ENCODE measurements at places on chromosomes 11 and 22.
A peak's percentile ranks its signal among the peaks of the same experiment; 100 is the strongest.

GRCh38 chr22:45976254-45977002 lies 534 bp downstream of the WNT7B start:
- DNase-seq, result no peak

DNA sequence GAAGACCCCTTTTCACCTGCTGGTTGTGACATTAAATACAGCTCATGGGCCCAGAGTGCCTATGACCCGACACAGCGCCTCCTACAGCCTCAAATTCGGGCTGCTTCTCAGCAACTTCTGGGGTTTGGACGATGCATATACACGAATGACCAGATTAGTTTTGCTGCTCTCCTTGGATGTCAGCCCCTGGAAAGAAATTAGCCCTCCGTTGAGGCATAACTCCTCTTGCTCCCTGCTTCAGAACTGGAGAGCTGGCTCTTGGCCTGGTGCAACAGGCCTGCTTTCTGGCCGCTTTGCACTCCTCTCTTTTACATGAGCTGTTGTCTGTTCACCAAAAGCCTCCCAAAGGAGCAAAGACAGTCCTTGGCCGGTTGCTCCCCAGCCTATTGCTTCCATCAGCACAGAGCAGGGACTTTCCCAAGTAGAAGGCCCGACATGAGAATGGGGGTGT lies 3.3 kb downstream of the TECTA start:
- no peak for DNase-seq

- no peak for DNase-seq
These were observed 158.5 kb downstream of the CCDC34 start for GRCh38 chr11:27204529-27204928.

DNA sequence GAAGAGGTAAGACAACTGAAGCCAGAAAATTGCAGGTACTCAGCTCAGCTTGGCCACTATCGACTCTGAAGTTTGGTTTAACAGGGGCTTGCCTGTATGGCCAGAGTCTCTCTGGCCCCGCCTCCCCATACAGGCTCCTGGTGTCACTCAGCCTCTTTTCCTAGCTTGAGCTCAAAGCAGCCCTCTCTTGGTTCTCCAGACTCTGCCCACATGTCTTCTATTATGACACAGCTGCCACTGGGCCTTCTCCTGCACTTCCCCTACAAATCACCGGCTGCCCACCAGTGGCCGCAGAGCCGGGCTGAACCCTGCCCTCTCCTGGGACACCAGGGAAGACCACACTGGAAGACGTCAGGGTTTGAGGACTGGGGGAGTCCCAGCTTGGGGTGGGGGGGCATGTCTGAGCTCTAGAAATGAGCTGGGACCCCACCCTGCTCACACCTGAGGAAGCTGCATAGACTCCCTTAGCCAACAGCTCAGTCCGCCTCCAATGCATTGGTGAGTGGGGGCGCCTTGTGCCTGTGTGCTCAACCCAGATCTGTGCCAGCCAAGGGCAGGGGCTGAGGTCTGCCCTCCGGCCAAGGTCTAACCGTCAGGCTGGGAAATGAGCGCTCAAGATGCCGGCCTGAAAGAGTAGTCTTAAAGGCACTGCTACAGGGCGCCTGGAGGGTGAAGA lies 94.4 kb upstream of the LMO1 start:
- no peak for DNase-seq

DNA sequence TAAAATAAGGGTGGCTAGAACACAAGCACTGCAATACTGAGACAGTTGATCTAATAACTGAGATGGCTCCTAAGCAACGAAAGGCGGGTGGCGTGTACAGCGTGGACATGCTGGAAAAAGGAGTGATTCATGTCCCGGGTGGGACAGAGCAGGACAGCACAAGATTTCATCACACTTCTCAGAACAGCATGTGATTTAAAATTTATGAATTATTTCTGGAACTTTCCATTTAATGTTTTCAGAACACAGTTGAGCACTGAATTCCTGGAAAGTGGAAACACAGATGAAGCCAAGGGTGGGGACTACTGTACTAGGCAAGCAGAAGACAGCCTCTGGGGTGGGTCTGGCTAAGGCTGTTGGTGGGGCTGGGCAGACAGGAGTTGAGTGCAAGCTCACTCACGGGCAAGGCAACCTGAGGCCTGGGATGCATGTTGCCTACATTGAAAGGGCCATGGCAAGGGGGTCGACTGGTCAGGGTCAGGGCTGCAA lies 165.6 kb upstream of the DDI1 start:
- no peak for DNase-seq

- DNase-seq, result no peak
These were observed 37.9 kb downstream of the DDIAS start for GRCh38 chr11:82939456-82939855.

DNA sequence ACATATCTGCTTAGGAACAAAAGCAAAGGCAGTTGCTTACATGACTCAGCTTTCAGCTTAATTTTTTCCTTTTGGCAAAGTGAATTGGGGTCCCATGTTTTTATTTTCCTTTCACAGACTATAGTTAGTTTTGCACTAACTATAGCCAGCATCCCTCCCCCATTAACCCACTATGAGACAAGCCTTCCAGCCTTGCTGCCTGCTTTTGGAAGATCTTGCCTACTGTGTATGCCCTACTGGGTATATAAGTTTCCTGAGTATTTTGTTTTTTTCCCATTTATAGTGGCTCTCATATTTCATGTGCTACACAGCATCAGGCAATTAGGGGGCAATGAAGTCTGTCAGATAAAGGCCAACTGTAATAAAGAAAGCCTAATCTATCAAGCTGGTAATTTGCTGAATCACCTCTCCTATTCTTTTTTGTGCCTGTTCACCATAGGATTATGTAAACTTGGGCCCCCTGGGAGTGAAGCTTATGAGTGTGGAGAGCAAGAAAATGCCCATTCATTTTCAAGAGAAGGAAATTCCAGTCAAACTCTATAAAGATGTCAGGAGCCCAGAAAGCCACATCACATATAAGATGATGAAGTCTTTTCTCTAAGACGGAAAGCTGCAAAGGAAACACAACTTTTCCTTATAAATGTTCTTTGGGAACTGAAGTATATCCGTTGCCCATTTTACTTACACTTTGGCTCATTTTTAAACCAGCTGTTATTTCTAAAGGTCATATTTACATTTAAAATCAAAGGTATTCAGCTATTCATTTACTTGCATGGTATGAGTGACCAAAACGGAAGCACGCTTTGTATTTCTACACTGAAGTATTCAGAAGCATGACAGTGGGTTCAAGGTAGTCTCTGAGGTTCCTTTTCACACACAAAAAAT lies 64.0 kb downstream of the CCDC83 start:
- no peak for DNase-seq

DNA sequence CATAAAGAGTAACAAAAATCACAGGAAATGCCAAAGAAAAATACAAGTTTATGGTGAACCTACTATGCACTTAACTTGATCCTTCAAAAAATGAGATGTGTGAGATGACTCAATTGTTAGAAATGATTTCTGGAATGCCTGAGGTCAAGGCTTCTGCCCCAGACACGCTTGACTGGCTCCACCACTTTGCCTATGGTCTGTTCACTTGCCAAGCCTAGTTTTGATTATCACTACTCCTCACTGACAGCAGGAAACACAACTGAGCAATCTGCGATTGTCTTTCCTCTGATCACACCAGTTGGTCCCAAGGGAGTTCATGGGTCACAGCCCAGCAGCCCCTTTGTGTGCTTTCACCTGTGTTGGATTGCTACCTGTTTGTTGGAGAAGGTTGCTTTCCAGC lies 20.6 kb upstream of the PRDM10 start:
- DNase-seq, result no peak

DNA sequence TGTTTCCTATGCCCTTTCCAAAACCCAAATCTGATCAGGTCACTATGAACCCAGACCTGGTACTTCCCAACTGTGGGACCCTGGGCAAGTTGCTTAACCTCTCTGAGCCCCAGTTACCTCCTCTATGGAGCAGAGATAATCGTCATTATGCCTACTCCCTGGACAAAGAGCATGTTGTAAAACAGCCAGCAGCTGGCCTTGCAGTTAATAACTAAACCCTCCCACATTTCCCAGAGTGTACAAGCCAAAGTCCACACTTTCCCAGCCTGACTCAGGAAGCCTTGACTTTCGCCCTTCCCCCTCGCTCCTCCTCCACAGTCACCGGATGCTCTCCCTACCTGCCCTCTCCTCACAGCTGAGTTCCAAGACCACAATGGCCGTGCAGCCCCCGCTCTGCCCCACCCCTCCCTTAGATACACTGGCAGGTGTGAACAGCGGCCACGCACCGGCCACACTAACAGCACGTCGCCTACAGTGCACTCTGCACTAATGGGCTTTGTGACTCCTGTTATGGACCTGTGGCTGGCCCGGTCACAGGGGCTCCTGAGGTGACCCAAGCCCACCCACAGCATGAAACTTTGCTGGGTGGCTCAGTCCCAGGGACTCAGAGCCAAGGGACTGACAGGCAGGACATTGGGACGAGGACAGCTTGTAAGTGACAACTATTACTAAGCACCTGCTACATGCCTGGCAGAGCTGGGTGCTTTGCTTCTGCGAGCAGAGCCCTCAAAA lies 15.6 kb upstream of the MFNG start:
- peak; percentile 78 for DNase-seq

- DNase-seq, result no peak
These were observed 259.7 kb downstream of the KIRREL3 start for GRCh38 chr11:126740846-126741245.

DNA sequence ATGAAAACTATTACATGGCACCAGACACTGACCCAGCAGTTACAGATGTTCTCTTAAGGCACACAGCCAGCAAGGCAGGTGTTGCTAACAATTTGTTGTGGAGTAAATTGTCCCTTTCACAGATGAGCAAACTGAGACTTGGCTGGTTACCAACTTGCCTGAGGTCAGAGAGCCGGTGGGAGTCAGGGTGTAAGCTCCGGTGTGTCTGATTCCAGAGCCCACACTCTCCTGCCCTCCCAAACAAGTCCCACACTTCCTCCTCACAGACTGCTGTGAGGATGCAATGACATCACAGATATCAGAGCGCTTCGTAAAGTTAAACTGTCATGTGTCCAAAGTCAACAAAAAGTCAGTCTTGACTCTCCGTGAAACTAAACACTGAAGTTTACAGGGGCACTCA lies 12.5 kb downstream of the GDPD5 start:
- DNase-seq, result no peak

DNA sequence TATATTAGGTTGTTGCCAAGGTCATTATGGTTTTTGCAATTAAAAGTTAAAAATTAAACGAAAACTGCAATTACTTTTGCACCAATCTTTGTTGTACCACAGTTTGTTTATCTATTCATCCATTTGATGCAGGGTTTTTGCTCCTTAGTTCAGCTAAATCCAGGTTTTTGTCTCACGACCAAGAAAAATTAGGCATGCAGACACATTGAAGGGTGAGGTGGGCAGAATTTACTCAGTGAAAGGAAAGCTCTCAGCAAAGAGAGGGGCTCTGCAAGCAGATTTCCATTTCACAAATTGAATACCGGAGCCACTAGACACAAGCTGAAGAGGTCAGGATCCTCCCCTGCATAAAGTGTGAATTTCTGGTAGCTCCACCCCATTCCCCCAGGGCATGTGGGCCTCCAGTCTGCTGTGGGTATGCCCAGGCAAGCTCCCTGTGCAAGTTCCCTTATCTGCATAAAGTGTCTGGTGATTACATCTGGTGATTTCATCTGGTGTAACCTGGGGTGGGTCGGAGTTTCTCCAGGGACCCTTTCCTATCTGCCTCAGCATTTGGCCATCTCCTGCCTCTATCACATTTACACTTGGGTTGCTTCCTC lies 33.3 kb downstream of the APOL6 start:
- no peak for DNase-seq

DNA sequence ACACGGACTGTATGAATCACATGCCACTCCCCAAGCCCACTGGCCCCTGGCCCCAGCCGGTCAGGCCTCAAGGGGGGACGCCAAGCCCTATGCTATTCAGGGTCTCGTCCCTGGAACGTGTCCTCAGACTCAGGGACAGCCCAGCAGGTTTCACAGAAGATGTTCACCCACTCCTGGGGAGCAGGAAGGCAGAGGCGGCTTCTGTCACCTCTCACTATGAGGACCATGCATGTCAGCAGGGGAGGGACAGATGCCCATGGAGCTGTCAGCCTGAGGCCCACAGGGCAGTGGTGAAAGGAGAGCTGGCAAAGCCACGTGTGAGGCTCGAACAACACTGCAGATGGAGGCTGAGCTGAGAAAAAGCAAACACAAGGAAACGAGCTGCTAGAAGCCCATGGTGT lies 192.0 kb downstream of the SHANK2 start:
- DNase-seq, result peak; percentile 31

GRCh38 chr11:121551463-121551862 lies 98.7 kb upstream of the SORL1-AS1 start:
- no peak for DNase-seq

DNA sequence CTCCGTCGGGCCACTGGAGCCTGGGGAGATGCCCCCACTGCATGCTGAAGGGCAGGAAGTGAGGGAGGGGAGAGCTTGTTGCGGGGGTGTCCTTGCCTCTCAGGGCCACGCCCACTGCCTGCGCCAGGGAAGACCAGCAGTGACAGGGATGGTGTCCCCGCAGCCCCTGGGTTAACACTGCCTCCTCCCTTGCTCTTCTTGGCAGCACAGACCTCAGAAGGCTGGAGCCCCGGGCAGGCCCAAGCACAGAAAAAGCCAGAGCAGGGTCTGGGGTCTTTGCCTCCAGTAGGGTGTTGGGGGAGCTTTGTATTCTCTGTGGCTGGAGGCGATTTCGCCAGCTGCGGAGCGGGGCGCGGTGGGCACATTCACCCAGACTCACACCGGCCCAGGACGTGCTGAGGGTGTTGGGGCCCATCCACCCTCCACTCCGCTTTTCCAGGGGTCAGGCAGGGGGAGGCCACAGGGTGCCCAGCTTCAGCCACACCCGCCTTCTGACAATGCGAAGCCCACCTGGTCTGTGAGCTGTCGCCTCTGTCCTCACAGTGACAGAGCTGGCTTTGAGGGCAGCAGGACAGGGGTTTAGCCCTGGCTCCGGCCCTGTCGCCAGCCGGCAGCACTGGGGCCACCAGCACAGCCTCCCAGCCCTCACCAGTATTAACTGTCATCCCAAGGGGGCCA lies 83.7 kb downstream of the CDKN1C start:
- DNase-seq, result no peak

- no peak for DNase-seq
These were observed 622.2 kb downstream of the BRD1 start for GRCh38 chr22:49205483-49205800.

GRCh38 chr22:47847131-47847890 lies 1084.9 kb downstream of the TBC1D22A start:
- no peak for DNase-seq

- no peak for DNase-seq
These were observed 49.3 kb downstream of the WNT11 start for GRCh38 chr11:76156971-76157427.

- DNase-seq, result no peak
These were observed 16.2 kb upstream of the NNMT start for GRCh38 chr11:114279792-114280546.

GRCh38 chr11:84884836-84885235 lies 742.3 kb downstream of the DLG2 start:
- no peak for DNase-seq

GRCh38 chr11:77127920-77128691 lies at the start of gene MYO7A:
Gene MYO7A (plus strand): TSS chr11:77128246. CDS start chr11:77130635, 2,389 bp downstream.
- DNase-seq, result no peak

DNA sequence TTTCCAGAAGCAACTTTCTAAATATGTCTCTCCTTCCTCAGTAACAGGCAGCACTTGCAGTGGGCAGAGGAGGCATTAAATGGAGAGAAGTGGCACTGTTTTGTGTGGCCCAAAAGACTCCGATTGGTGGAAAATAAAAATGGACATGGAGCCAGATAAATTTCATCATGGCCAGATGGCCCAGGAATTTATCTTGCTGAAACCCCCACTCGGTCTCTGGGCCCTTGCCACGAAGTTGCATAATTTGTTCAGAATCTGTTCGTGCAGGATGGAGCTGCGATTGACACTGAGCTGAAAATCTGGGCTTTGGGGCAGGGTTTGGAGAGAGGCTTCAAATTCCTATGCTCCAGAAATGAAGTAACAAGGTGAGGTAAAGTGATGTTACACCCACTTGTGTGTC lies 65.5 kb downstream of the C11orf91 start:
- DNase-seq, result no peak

Measured in spinal cord (tissue), 10 donors.